ENCODE measurements at places on chromosomes 2 and 18.

DNA sequence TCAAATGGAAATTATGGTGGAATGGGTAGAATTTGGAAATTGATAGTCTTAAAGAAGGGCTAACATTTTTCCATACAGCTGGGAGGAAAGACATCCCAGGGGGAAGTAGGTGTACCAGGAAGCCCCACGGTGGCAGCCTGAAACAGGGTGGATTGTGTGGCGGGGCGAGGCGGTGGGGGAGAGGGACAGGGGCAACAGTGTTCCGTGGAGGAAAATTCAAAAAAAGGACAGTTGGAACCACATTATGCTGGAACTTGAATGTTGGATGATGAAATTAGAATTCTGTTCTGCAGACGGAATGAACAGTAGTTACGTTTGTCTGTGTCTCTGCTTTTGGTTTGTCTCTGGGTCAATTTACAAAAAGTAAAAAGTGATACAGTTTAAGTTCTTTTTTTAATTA lies 10.6 kb upstream of the CIB4 start:
- DNase-seq: no peak

- no peak for DNase-seq
Measured at GRCh38 chr2:165064743-165065142, 109.4 kb upstream of the SLC38A11 start.

DNA sequence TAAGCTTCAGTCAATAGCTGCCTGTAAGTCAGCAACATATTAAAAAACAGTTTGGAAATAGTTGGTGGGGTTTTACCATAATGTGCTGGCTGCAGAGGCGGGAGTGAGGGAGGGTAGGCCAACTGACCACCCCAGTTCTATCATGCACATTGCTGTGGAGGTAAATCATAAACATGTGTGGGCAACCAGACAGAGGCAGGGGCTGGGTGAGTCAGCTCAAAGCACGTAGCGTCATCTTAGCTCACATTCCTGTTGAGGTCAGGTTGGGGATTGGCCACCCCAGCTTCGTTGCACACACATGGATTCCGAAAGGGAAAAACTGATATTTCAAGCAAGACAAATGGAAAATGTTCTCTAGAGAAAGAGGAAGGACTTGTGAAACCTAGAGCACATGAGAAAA lies 19.5 kb downstream of the GPR45 start:
- DNase-seq: no peak

- DNase-seq: no peak
Measured at GRCh38 chr2:220297093-220297492, 669.7 kb downstream of the SLC4A3 start.

DNA sequence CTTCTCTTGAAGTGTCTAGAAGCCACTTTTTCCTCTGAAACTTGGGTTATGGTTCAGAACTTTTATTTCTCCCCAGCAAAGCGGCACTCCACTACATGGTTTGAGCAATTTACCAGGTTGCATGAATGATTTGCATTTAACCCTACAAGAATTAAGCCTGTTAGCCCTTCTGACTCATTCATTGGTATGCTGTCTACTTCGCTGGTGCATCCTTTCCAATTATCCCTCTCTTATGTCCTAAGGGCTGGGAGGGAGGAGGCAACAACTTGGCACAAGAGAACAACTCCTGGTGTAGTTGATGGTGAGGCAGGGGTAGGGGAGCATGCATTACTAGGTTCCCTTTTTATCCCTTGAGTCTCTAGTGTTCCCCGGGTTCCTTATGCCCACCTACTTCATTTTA lies 293.4 kb upstream of the MEX3C start:
- no peak for DNase-seq

GRCh38 chr18:31233621-31234275 lies 71.1 kb upstream of the DSC1 start:
- DNase-seq: no peak

DNA sequence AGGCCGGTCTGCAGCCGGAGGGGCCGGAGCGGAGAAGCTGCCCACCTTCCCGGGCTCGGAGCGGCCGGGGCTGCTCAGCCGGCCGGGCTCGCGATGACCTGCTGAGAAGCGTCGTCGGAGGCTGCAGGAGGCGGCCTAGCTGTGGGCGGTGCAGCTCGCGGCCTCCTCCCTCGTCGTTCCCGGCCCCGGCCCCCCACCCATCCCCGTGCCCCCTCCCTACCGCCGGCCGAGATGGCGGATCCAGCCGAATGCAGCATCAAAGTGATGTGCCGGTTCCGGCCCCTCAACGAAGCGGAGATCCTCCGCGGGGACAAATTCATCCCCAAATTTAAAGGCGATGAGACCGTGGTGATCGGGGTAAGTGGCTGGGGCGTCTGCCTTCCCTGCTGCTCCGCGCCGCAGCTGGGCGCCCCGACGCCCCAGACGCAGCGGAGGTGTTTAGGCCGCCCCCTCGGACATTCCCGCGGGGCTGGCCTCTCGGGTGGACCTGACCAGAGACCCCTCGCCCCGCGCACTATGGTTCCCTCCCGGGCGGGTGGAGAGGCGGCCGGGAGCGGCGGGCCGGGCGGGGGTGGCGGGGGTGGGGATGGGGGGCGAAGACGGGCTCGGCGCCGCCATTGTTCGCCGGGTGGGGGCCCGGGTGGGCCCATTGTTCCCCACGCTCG lies 492 bp downstream of the KIF5C start:
- DNase-seq: no peak

GRCh38 chr18:4384932-4385331 lies 70.2 kb downstream of the DLGAP1 start:
- DNase-seq: no peak

- DNase-seq: no peak
Measured at GRCh38 chr18:66647671-66648070, 43.8 kb upstream of the CDH19 start.

DNA sequence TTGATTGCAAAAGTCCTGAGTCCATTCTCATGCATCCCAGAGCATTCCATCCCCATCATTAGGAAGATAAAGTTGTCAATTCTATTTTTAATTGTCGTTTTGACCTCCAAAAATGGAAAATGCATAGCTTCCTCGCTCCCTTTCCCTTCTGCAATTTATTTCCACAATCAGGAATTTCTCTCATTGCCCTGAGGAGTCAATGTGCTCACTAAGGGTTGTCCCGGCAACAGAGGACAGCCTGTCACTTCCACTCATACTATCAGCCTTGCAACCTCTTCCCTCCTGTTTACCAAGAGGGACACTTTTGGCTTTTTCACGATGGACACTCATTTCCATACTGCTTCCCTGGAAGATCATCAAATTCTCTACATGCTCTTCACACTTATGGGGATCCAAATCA lies 164.8 kb downstream of the MYO5B start:
- no peak for DNase-seq

- DNase-seq: no peak
Measured at GRCh38 chr2:64477979-64478378, 24.0 kb downstream of the LGALSL start.
